ENCODE measurements at places on chromosomes 16 and 17. TPM values are rescaled to one million over a fixed set of nuclear protein-coding genes. Genes with fewer than 3 reads are reported as not detected.

DNA sequence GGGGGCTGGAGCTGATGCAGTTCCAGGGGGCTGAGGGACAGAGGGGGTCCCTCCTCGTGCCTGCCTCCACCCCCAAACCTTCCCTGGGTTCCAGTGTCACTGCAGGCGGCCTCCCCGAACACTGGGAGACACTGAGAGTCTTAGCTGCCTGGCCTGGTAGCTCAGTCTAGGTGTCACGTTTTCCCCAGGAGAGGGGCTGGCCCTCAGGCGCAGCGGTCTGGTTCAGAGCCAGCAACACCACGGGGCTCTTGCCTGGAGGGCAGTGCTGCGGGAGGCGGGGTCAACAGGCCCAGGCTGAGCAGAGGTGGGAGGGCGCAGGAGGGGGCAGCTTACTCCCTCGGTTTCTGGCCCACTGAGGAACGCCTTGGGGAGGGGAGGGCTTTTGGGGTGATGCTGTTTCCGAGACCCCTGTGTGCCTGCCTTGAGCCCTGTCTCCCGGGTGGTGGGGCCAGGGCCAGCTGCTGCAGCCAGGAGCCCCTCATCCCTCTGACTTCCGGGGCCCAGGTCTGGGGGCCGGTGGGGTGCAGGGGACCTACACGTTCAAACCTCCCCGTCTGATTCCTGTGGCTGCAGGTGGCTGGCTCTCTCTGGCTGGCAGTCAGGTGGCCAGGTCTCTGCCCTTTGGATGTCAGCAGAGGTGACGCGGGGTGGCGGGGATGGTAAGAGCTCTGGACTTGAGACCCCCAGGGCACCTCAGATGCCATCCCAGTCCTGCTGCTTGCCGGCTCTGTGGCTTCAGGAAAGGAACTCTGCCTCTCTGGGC is 89.3 kb upstream of the GSE1 start:
- H3K36me3 ChIP-seq: no peaks in the 10 kb centered on the region

DNA sequence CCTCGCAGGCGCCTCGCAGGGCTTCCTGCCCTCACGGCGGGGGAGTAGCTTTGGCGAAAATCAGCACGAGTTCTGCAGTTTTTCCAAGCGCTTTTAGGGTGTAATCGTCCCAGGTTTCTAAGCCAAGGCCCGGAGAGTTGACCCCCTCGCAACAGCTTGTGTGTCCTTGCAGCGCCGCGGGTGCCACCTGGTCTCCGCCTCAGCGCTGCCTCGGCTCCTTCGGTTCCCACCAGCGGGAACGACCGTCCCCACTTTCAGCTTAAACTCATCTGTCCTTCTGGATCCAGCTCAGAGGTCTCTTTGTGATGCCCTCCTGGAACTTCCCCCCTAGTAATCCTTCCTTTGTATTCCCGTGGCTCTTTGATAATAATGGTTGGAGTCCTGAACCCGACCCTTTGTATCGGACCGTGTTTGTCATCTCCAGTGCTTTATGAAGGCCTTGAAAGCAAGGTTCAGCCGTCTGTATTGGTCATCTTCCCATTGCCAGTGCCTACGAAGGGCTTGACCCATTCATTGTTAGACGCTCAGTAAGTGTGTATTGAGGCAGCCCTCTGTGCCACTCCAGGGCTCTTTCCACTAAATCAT is 858 bp upstream of the SMARCE1 start:
- peaks cover 12% of the 10 kb centered on the region for H3K4me1 ChIP-seq
- H3K27ac ChIP-seq: peak overlapping the region; percentile 98
- peaks cover 34% of the 10 kb centered on the region for H3K36me3 ChIP-seq

DNA sequence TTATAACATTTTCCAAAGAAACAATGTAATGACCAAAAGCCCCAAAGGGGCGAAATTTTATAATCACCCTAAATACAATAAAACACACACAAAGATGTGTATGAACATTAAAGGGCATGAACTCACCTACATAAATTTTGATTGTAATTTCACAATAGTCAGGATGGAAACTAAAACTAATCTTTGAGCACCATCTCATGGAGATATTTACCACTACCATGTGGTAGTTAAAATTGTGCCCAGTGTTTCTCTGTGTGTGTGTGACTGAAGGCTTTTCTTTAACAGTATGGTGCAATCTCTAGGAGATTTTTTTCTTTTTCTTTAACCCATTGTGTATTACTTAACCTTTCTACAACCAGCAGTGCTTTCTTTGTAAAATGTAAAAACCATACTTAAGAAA is 19.7 kb upstream of the MEIOC start:
- no peaks in the 10 kb centered on the region for H3K27me3 ChIP-seq
- H3K4me1 ChIP-seq: no peaks in the 10 kb centered on the region
- no peak overlapping the region for H3K27ac ChIP-seq
- no peaks in the 10 kb centered on the region for H3K36me3 ChIP-seq

DNA sequence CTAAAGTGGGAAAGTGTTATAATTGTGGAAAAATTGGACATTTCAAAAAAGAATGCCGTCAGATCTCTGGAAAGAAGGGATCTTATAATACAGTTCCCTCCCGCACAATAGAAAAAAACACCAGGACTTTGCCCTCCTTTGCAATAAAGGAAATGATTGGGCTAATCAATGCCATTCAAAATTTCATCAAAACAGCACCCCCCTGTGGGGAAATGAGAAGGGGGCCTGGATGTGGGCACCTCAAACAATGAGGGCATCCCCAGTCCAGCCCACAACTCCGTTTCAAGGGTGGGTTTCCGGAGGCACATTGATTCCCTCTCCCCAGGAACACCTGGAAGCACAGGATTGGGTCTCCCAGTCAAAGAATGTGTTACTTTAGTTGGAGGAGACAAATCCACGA is 26.1 kb downstream of the CD300LG start:
- peaks cover 15% of the 10 kb centered on the region for H3K27me3 ChIP-seq
- H3K27ac ChIP-seq: no peak overlapping the region
- no peak overlapping the region for H3K4me3 ChIP-seq
- DNase-seq: no peak
- no peaks in the 10 kb centered on the region for H3K36me3 ChIP-seq

GRCh38 chr16:17590711-17591654 is 120.2 kb upstream of the XYLT1 start:
- no peaks in the 10 kb centered on the region for H3K36me3 ChIP-seq
- H3K4me1 ChIP-seq: no peaks in the 10 kb centered on the region
- H3K27me3 ChIP-seq: no peaks in the 10 kb centered on the region
- H3K4me3 ChIP-seq: no peak overlapping the region
- H3K27ac ChIP-seq: no peak overlapping the region
- DNase-seq: no peak

ATAD5 gene
- 7.7 TPM for total RNA-seq

PABPN1L gene
- total RNA-seq: not detected
